ENCODE measurements at places on chromosomes 5 and 9. TPM values are rescaled to one million over a fixed set of nuclear protein-coding genes. Genes with fewer than 3 reads are reported as not detected.

DNA sequence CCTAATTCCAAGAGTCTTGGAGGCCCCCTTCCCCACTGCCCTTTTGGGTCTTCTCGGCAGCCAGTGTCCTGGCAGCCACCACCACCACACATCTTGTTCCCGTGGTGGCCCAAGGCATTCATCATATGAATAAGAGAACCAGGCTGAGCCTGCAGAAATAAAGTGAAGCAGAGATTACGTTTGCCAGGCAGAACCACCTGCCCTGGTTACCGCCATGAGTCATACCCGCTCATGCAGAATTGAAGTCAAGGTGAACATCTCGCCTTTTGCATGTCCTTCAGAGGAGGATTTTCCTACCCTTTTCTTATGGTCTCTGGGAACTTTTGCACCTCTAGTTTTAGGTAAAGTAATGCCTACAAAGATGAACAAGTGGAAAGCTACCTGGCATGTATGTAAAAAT, 119.5 kb upstream of the LMX1B start:
- no peak for DNase-seq

The MELK gene
- 0.77 TPM for total RNA-seq

The PCDHA11 gene
- total RNA-seq: 0.26 TPM

The SHC3 gene
- 1.8 TPM for total RNA-seq

Measured in mesenteric fat pad (tissue), 1 donor.